Stimulated activated CD4-positive, alpha-beta T cell treated with anti-CD3 and anti-CD28 coated beads, Interleukin-1b, Interleukin-23, amount 100 ng/mL, for 24 hours (primary cell): ENCODE measurements at places on chromosomes 11 and 22.
A peak's percentile ranks its signal among the peaks of the same experiment; 100 is the strongest.

GRCh38 chr11:46845740-46846509 is at the start of gene CKAP5:
TSS of gene CKAP5 (minus strand) at chr11:46846280. CDS start at chr11:46821231, 25,049 bp downstream.
- peak; percentile 76 for DNase-seq

DNA sequence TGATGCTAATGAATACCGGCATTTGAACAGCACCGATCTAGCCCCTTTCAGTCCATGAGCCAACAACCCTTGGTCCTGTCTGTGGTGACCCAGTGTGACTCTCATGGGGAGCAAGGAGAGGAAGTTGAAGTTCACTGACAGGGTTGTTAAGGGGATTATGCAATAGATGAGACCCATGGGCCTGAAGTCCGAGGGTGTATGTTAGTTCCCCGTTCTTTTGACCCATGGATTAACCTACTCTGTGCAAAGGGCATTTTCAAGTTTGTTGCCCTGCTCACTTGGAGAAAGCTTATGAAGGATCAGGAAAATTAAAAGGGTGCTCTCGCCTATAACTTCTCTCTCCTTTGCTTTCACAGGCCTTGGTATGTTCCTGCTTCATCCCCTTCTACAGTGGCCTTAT is 4.9 kb downstream of the PNPLA3 start:
- no peak for DNase-seq

- DNase-seq = no peak
Measured at GRCh38 chr11:34030382-34030781, 21.1 kb upstream of the CAPRIN1 start.

GRCh38 chr22:37741312-37741795 is 44.5 kb downstream of the TRIOBP start:
- no peak for DNase-seq

DNA sequence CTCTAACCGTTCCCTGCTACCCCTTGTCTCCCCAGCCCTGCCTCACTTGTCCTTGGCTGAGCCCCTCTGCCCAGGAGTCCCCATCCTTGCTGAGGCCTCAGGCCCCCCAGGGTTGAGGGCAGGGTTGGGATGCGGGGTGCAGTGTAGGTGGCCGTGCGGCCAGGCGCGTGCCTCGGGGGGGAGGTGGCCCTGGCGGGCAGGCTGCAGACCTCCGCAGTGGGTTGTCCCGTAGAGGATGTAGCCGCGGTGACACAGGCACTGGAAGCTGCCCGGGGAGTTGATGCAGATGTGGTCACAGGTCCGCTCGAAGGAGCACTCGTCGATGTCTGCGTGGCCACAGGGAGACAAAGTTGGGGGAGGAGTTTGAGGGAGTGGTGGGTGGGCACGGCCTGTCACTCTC is 41.9 kb upstream of the TTLL12 start:
- no peak for DNase-seq

- DNase-seq = no peak
Measured at GRCh38 chr11:67060111-67060522, 3.5 kb downstream of the RHOD start.

GRCh38 chr11:61486779-61487178 is 21.8 kb upstream of the LRRC10B start:
- no peak for DNase-seq

- DNase-seq = no peak
Measured at GRCh38 chr11:20369826-20370225, 6.3 kb downstream of the HTATIP2 start.

GRCh38 chr11:10551290-10551592 is 10.3 kb upstream of the RNF141 start:
- DNase-seq = no peak

DNA sequence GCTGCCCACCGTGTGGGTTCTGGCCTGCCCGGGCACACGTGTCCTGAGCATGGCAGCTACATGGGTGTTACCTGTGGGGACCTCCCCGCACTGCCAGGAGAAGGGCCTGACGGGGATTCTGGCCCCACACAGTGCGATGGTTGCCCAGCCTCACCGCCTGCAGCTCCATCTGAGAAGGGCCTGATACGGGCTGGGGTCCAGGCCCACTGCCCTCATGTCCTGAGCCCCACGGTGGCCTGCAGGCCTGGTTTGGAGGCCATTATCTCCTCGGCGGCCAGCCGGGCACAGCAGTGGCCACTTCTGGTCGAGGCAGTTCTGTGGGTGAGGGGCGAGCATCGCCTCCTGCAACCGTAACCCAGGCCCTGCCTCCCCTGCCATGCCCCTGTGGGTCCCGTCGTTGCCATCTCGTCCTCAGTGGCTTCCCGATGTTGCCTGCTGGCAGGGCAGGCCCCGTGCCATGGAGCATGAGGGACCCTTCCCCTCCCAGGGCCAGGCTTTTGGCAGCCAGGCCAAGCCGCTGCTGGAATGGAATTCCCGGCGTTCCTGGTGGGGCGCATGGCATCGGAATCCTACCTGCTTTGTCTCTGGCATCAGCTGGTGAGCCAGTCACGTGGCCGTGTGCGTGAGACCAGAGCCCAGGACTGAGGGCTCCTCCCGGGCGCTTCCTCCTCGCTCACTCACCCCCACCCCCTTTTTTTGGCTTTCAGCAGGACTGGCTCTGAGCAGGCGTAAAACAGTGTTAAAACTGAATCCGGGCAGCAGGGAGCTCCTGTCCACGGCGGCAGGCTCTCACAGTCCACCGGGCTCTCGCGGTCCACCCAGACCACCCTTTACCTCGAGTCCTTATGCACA is 71.9 kb upstream of the PPARA start:
- no peak for DNase-seq

GRCh38 chr11:63599211-63600122 is 14.8 kb downstream of the PLAAT3 start:
- no peak for DNase-seq

DNA sequence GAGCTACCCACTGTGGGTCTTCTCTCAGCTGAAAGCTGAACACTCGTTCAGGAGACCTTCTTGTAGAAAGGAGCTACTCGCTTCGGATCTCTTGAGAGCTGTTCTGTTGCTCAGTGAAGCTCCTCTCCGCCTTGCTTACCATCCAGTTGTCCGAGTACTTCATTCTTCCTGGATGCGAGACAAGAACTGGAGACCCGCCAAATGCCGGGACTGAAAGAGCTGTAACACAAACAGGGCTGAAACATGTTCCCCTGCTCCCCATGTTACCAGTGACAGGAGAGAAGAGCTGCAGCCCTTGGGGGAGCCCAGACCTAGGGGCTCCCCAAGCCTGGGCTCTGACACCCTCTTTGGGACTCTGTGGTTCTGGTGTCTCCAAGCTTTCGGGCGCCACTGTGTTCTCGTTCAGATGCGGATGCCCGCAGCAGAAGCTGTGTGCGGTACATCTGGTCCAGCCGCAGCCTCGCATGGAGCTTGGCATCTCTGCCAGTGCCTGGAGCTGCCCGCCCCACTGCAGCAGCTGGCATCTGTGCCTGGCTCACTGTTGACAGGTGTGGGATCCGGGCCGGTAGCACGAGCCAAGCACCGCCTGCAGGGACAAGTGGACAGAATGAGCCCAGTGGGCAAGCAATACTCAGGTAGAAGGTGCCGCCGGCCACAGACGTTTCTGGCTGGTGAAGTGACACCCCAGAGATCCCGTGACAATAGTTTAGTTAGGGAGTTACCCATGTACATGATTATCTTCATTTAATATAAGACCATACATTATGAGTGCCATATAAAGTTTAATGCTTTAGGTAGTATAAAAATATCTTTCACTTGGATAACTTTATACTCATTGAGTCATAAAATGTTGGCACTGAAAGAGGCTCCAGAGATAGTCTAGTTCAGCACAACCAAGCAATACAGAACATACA is 49.1 kb downstream of the EMSY start:
- DNase-seq = no peak

- DNase-seq = no peak
Measured at GRCh38 chr11:1845561-1846452, 7.0 kb downstream of the TNNI2 start.

DNA sequence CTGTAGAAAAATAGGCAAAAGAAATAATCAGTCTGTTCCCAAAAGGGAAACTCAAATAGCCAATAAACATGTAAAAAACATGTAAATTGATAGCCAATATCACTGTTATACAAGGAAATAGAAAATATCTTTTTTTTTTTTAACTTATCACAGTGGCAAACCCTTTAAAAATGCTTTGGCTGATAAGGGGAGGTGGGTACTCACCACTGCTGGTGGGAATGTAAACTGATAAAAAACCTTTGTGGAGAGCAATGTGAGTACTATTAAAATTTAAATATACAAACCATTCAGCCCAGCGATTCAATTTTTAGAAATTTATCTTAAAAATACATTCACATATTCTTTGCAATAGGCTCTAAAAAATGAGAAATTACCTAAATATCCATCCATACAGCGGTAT is 3.6 kb downstream of the RPUSD4 start:
- no peak for DNase-seq

DNA sequence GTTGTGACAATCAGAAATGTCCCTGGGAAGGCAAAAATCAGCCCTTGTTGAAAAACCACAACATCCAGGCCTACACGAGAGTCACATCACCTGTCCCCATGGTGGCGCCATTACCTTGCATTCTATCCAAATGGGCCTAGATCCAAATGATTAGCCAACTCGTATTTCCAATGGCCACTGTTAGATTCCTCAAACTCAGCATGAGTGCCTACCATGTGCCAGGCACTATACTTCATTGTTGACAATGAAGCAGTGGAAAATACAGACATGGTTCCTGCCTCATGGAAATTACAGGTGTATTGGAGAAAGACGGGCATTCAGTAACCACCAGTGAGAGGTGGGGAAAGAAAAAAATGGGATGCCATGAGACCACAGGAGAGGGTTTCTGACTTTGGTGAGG is 29.8 kb upstream of the CREB3L1 start:
- DNase-seq = no peak

DNA sequence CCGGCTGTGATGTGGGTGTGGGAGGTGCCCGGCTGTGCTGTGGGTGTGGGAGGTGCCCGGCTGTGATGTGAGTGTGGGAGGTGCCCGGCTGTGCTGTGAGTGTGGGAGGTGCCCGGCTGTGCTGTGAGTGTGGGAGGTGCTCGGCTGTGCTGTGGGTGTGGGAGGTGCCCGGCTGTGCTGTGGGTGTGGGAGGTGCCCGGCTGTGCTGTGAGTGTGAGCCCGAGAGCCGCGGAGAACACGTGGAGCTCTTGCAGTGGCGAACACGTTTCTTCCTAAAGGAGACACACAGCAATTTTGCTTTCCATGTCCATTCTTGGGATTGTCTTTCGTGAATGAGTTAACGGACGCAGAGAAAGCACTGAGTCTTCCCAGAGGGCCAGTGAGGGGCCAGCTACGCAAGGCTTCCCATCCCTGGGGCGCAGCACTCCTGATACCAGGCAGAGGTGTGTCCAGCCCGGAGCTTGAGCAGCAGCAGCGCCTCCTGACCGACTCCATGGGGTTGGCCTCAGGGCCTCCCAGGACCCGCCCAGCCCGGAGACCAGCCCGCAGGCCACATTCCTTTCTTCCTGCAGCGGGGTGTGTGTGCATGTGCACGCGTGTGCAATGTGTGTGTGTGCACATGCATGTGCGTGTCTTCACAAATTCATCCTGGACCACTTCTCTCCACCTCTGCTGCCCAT is 245.0 kb upstream of the B3GAT1 start:
- no peak for DNase-seq

DNA sequence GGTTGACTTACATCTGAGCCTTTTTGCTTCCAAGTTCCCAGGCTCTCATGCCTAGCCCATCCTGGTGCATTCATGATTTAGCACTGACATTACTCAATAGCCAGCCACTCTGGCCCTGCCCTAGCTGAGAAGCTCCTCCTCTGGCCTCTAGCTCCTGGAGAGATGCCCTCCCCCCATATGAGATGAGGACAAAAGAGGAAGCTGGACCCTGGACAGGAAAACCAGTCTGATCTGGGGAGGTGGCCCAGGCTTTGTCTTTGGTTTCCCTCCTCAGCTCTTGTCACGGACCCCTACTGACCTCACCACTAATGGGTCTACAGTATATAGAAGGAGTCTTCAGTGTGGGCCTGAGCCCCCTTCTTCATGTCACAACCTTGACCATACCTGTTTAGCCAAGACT is 3.0 kb downstream of the RHOG start:
- DNase-seq = no peak

DNA sequence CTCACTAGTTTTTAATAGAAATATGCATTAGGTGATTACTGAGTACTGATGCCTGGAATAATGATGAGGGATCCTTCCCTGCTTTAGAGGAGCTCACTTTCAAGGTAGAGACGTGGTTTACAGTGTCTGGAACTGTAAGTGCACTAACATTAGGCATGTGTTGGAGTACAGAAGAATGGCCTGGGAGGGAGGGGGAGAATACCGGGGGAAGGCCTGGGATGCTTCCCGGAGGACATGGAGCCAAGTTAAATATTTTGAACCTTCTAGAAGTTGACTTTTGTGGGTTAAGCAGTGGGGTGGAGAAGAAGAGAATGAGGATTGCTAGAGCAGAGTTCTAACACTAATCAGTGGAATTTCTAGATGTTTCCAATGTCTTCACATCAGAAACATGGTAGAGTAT is 261.6 kb downstream of the NELL1 start:
- DNase-seq = no peak

- DNase-seq = no peak
Measured at GRCh38 chr11:120932305-120932915, 91.5 kb upstream of the TBCEL start.

GRCh38 chr11:118691926-118692830 is 12.7 kb upstream of the TREH start:
- peak; percentile 42 for DNase-seq

- peak; percentile 34 for DNase-seq
Measured at GRCh38 chr22:24803064-24803542, 2.9 kb upstream of the SGSM1 start.

GRCh38 chr11:95680169-95680929 is 109.2 kb downstream of the FAM76B start:
- no peak for DNase-seq

DNA sequence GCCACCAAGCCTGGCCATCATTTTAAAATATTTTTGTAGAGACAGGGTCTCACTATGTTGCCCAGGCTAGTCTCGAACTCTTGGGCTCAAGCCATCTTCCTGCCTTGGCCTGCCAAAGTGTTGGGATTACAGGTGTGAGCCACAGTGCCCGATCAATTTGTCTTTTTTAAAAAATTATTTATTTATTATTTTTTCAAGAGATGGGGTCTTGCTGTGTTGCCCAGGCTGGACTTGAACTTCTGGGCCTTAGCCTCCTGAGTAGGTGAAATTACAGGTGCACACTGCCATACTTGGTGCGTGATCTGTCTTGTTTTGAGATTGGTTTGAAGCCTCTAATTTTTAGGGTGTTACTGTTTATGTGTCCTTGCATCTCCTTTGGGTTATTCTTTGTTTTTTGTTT is 10.2 kb downstream of the CABIN1 start:
- no peak for DNase-seq

DNA sequence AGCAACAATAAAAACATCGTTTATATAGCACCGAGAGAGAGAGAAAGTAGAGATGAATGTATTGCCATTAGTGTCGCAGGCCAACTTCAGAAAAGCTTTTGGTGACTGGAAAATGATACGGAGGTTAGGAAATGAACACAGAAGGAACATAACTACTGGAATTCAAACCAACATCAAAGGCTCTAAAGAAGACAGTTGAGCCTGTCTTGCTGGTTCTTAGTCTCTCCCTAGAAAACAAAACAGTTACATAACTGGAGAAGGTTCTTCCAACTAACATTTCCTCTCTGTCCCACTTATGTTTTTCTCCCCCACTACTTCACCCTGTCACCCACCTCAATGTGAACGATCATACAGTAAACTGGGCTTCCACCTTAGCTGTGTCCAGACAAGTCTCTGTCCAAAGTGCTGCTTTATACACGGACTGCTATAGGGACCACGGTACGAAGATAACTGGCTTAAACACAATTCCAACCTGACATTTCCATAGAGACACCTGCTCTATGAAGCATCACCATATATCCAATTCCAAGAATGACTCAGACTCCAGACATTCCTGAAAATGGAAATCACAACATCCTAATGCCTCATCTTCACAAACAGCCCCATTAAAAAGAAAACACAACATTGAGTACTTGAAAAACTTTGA is 85.2 kb upstream of the ARHGAP32 start:
- DNase-seq = no peak

GRCh38 chr11:43573233-43573632 is 107.3 kb upstream of the HSD17B12 start:
- no peak for DNase-seq
